ENCODE measurements at places on chromosomes 1 and 21.

DNA sequence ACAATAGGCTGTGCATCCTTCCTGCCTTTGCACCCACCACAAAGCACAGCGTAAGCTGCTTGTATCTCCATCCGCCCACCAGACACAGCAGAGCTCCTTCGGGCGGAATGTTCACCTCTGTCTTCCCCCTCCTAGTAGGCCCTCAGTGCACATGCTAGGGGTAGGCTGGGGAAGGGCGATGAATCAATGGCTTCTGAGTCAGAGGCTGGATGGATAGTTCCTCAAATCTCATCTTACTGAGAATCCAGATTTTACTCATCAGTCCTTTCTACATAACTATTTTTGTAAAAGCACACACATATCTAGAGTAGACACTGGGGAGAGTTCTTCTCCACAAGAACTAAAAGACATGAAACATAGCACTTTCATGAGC, 73.8 kb downstream of the BCAR3 start:
- peak; percentile 69 for DNase-seq

DNA sequence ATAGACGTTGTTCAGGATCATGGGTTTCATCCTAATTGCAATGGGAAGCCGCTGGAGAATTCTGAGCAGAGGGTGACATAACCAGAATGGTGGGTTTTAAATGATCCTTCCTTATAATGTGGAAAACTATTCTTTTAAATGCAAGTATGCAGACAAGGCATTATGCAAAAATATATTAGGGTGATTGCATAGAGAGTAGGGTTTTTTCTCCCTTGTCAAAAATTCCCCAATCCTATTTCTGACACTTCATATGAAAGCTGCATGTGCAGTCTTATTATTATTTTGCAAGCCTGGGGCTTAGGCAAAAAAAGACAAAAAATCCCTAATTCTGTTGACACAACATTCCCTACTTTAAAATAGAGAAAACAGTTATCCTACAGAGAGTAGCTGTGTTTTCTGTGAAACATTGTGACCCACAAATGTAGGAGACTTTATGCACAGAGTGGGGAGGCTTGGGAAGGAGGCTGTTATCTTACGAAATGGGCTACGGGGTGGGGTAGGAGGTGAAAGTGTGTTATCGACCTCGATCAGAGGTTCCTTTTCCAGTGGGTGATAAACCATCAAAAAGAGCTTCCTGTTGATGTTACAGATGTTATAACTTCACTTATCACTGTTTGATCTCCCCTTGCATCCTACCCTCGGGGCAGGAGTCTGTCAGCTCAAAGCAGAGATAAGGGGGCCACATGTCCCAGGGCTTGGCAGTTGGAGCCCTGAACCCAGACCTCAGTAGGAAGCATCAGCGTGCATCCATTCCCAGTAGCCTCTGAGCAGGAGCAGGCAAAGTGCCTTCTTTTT, 27.2 kb downstream of the RHEX start:
- no peak for DNase-seq

DNA sequence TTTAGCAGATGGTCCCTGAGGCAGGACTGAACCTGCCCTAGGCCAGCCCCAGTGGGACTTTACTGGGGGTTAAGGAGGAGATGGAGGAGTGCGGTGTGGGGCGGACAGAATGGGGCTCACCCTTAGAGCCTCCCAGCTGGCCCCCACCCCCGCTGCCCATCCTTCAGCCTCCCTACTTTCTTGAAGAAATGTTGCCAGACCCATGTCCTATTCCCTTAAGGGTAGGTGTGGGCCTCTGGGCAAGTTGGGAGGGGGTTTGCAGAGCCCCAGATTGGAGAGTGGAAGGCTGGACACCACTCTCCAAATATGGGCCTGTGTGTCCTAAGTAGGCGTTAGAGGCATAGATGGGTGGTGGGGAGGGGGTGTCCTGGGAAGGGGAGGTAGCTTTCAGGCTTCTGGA, 19.2 kb upstream of the EPS8L3 start:
- DNase-seq = no peak

DNA sequence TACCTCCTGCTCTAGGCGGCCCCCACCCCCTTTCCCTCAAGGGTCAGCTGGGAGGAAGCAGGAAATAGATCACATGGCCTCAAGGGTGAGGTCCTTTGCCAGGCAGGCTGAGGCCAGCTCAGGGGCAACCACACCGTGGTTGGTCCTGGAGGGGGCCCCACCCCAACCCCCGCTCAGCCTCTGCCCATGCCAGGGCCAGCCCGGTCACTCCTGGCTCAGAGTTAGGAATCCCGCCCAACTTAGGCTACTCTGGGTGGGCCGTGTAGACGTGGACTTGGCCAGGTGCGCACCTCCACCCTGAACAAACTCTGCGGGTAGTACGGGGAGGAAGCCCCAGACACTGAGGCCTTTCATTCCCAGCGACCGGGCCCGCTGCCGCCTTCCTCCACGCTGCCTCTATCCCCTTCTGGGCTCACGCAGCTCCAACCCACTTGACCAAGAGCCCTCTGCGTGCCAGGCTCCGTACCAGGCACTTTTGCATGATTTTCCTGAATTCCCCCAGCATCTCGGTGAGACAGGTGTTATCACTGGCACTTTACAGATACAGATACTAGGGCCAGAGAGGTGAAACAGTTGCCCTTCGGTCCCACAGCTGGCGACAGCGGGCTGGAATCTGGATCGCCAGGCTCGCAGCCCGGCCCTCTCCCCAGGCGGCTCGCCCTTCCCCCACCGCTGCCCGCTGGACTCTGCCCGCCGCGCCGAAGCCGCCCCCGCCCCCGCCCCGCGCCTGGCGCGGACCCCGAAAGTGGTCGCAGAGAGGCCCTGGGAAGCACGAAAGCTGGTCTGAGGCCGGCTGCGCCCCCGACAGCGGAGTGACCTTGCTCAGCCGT, 769 bp downstream of the GALE start:
- DNase-seq = no peak

All from GM18507 (cell line).